ENCODE measurements at places on chromosomes 6 and 20. TPM values are rescaled to one million over a fixed set of nuclear protein-coding genes. Genes with fewer than 3 reads are reported as not detected.

Gene SRF
- total RNA-seq, result 12.5 TPM

Gene C6orf52
- not detected for total RNA-seq

Gene CRISP3
- not detected for total RNA-seq

Gene NUDT3
- 146 TPM for total RNA-seq

Gene IL20RA
- total RNA-seq, result not detected

Gene PACRG
- total RNA-seq, result 8.5 TPM

Gene KCNK16
- total RNA-seq, result not detected

Gene BPIFA1
- not detected for total RNA-seq

Gene RUNX2
- 0.31 TPM for total RNA-seq

Gene EYA4
- 0.94 TPM for total RNA-seq

Gene HCK
- total RNA-seq, result 2.2 TPM

Gene TBXT
- total RNA-seq, result not detected

Gene WFDC2
- 4.4 TPM for total RNA-seq

Gene MARCKS
- 298 TPM for total RNA-seq

Gene PKHD1
- total RNA-seq, result under 0.01 TPM

Gene KIFC1
- 7.8 TPM for total RNA-seq

Gene TMEM200A
- total RNA-seq, result 25.0 TPM

Measured in parietal lobe (tissue), 2 donors.